ENCODE measurements at places on chromosomes 7 and 10. TPM values are rescaled to one million over a fixed set of nuclear protein-coding genes. Genes with fewer than 3 reads are reported as not detected.

DNA sequence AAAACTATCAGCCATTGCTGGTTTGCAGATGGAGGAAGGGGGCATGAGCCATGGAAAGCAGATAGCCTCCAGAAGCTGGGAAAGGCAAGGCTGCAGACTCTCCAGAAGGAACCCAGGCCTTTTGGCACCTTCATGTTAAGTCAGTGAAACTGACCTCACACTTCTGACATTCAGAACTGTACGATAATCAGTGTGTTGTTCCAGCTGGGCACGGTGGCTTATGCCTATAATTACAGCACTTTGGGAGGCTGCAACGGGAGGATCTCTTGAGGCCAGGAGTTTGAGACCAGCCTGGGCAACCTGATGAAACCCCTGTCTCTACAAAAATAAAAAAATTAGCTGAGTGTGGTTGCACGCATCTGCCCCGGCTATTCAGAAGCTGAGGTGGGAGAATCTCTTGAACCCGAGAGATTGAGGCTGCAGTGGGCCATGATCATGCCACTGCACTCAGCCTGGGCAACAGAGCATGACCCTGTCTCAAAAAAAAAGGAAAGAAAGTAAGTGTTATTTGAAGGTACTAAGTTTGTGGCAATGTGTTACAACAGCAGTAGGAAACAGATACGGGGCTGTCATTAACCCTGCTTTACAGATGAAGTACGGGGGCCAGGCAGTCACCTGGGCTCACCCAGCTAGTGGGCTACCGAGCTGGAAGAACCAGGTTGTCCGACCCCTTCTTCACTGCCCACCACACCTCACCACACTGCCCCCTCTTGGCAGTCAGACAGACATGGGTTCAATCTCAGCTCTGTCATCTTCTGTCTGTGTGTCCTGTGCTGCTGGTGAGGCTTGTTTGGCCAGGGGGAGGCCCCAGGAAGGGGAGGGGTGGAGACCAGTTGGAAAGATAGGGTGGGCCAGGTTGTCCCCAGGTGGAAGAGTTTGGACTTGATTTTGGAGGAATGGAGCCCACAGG, 18.3 kb downstream of the CHST3 start:
- no peak for DNase-seq

DNA sequence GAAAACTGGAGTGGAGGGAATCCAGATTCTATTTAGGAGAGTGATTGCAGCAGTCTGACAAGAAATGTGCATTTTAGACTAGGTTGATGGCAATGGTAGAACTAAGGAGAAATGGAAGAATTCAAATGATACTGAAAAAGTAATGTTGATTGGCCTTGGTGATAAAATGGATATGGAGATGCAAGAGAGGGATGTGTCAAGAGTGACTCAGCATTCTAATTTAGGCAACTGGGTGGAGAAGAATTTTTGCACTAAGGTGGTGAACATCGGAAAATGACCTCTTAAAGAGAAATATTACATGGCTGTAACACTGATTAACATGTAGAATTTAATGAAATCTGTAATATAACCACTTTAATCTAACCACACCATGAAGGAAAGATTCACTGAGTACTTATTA, 806.5 kb downstream of the PHTF2 start:
- no peak for DNase-seq

- DNase-seq = no peak
These were observed 139.3 kb downstream of the SLC25A13 start for GRCh38 chr7:96182424-96183158.

DNA sequence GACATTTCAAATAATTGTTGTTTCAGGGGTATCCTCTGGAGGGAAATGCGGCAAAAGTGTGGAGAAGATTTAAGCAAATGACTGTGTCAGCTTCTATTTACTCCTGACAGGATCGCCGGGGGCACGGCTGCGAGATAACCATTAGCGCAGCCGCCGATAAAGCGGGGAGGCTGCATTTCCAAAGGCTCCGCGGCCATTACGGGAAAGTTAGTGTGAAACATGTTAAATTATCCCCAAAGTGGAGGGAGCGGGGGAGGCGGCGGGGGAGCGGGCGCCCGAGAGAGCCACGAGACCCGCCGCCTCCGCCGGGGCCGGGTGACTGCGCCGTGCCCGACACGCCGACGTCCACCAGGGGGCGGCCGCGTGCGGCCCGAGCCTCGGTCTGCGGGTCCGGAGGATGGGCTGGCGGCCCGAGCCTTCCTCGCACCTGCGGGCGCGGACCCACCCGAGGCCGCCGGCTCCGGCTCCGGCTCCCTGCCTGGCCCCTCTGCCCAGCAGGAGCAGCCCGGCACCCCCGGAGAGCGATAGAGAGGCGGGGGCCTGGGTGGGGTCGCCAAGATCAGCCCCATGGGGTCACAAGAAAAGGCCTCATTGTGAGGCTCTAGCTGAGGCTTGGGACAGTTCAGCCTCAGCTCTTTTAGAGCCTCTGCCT, 74.4 kb upstream of the PAX2 start:
- DNase-seq = no peak

DNA sequence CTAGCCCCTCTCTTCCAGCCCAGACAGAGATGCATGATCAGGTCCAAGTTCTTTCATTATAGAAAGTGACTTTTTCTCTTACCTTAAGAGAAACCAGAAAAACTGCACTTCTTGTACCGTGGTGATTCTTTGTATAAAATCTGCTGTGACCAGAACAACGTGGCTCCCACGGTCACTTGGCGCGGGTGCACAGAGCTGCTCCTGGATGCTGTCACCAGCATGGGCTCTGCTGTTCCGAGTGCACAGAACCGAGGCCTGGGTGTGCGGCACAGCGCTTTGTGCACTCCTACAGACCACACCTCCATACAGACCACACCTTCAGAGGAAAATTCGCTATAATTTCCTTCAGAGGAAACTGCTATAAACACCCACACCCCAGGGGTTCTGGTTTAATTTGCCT, 26.0 kb downstream of the VIPR2 start:
- DNase-seq = no peak

- DNase-seq = no peak
These were observed 381.8 kb upstream of the SORCS1 start for GRCh38 chr10:107546284-107546683.

Gene ACTR3C
- 12.9 TPM for total RNA-seq

Gene IKZF5
- total RNA-seq = 15.4 TPM

GRCh38 chr7:158840604-158841003, 11.3 kb upstream of the ESYT2 start:
- no peak for DNase-seq

- DNase-seq = no peak
These were observed 40.6 kb upstream of the ADD3 start for GRCh38 chr10:109966961-109967738.
